ENCODE measurements at places on chromosomes 16 and 17.

- no peak for DNase-seq
Observed at GRCh38 chr17:18163547-18163946, 20.1 kb upstream of the ALKBH5 start.

- DNase-seq = no peak
Observed at GRCh38 chr17:43877451-43878155, 29.7 kb downstream of the MPP2 start.

DNA sequence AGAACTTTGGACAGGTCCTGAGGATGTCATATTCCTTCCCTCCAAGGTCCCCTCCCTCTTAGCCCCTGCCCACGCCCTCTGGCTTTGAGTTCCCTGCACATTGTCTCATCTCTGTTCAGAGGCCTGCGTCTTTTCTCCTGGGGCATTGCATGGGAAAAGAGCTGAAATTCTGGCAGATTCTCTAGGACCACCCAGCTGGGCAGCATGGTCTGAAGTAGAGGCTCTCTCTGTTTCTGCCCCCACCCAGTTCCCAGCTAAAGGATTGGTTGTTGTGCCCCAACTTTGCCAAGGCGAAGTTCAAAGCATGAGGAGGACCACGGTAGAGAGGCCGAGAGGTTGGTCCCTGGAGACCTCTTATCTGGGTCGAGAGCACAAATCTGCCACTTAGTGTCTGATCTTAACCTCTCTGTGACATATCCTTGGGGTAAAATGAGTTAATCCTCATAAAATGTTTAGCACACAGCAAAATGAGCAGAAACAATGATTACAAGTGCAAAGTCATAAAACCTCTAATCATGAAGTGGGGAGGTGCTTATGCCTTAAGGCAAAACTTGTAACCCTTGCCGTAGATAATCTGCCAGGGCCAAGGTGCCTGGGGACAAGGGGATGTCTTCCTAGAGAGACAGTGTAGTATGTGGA lies 2.4 kb downstream of the ABAT start:
- DNase-seq = no peak

DNA sequence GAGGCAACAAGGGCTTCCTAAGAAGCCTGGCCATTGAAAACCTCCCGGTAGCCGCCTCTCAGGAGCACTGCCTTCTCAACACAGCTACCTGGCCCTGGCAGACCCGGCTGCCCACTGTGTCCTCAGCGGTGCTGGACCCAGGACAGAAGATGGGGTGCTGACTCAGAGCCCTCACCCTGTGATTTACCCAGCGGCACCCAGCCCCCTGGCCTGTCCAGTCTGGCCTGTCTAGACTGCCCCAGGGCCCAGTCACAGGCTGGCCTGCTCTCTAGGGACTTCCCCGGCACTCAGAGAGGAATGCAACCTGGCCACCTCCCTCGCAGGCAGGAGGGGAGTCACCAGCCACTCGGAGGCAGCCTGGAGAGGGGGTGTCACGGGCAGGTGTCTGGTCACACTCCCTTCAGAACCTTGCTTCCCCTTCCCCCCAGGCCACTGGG lies 20.1 kb downstream of the PIEZO1 start:
- DNase-seq = no peak

GRCh38 chr17:82278308-82278707 lies 4.8 kb upstream of the CSNK1D start:
- no peak for DNase-seq

DNA sequence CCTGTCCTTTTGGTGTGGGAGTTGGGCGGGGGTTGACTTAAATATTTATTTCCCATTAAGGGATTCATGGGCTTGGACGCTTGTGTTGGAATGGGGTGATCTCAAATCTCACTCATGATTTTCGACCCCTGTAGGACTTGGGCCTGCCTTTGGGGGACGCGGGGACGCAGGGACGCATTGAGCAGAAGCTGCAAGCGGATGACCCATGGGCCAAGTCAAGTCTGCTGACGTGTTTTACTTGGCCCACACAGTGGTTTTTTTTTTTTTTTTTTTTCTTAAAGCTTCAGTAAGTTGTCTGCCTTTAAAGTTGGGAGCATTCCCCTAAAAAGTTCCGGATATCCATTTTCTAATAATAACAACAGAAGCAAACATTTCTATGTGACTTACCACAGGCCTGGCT lies 28.9 kb downstream of the CMIP start:
- no peak for DNase-seq

DNA sequence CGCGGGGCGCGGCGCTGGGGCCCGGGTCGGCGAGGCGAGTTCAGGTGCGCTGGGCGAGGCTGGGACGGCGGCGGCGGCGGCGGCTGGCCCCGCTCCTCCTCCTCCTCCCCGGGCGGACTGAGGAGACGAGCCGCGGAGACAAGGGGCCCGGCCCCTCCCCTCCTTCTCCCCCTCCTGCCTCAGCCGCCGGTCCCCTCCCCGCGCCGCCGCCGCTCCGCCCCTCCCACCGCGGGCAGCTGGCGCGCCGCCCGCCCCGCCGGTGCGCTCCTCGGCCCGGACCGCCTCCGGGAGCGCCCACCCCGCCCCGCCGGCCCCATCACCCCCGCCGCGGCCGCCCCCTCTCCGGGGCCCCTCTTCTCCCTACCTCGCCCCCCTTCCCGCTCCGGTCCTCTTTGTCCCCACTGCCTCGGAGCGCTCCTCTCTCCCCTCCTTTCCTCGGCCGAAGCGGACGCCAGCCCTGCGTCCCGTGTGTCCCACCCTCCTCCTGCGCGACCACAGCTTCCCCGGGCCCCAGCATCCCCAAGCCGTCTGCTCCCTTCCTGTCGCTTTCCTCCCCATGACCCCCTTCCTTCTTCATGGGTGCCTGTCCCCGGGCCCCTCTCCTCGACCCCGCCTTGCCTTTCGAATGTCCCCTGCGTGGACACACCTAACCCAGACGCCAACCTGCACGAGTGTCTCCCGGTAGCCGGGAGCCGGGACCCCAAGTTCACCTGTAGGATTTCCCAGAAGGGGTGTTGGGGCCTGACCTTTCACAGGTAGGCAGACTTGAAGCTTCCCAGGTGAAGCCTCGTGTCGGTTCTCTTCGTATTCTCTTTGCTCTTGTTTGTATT lies at the start of gene TOX3:
TOX3 (minus strand) TSS at position 140 of the 830 bp plus-strand sequence. CDS start 420 bp downstream, outside the sequence.
- no peak for DNase-seq

DNA sequence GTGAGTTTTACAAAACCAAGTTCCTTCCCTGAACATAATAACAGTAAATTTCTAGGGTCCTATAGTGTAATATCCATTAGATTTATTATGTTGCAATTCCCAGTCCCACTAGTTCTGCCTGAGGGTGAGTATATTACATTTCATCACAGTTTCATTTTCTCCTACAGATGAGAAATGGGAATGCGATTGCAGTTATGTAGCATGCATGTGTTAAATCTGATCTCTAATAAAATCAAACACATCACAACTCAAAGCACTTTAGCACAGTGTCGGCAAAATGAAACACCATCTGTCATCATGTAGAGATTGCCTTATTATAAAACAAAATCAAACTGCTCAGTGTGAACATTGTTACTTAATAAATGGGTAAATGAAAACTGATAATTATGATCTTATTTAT lies 180.5 kb upstream of the TOX3 start:
- DNase-seq = peak; percentile 7

- DNase-seq = no peak
Observed at GRCh38 chr16:27221576-27222248, 18.4 kb downstream of the KDM8 start.

DNA sequence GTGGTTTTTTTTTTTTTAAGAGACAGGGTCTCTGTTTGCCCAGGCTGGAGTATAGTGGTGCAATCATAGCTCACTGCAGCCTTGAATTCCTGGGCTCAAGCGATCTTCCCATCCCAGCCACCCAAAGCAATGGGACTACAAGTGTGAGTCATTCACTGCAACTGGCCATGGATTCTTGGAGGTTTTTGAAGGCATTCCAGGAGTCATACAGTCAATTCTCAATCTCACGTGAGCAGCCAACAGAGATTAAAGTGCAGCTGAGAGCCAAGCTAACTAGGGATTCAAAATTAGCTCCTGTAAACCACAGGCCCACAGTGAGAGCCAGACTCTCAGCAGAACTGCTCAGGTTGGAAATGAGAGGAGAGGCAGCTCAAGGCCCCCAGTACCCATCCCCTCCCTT lies 30.2 kb downstream of the XPO6 start:
- no peak for DNase-seq

GRCh38 chr17:1110862-1111598 lies 68.8 kb downstream of the ABR start:
- DNase-seq = peak; percentile 28

GRCh38 chr16:27449434-27450195 lies 47.6 kb downstream of the IL21R start:
- no peak for DNase-seq

DNA sequence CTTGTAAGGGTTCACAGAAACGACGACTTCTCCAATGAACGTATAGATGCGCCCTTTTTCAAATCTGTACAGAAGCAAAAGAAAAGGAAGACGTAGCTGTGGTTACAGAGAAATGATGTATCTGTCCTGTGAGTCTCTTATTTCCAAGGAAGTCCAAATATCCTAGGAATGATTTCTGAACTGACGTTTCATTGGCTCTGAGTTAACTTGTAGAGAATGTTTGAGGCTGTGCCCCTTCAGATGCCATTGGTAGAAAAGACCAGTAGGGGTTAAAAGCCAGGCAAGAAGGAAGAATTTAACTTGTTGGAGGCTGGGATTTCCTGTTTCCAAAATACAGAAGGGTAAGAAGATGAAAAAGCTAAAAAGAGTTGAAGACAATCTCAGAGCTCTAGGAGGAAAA lies 96.2 kb downstream of the MYO1D start:
- no peak for DNase-seq

- DNase-seq = no peak
Observed at GRCh38 chr17:65888649-65889048, 303.3 kb downstream of the CEP112 start.

DNA sequence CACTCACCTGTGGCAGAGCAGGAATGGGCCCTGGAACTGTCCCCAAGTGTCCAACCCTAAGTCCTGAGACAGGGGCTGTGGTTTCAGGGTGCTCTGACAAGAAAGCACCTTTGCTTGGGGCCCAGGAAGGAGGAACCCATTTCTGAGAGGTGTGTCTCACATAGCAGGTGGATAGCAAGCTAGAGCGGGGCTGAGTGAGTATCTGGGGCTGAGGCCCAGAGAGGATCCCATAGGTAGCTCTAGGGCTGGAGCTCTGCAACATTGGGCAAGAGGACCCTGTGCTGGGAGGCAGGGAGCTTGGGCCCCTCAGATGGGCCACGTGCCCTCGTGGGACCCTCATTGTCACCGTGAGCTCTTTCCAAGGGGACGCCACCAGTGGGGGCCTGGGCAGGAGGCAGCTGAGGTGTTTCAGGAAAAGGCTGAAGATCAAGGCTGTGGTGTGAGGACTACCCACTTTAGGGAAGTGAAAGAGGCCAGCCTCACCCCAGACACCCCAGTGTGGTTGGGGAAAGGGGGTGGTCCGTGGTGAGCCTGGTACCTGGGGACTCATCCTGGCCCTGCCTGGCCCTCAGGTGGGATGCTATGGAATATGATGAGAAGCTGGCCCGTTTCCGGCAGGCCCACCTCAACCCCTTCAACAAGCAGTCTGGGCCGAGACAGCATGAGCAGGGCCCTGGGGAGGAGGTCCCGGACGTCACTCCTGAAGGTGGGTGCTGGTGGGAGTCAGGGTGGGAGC lies 5.3 kb downstream of the DEF8 start:
- no peak for DNase-seq

GRCh38 chr16:86428729-86429517 lies 81.4 kb upstream of the FOXF1 start:
- peak; percentile 18 for DNase-seq

GRCh38 chr16:82152196-82152595 lies 17.8 kb downstream of the MPHOSPH6 start:
- no peak for DNase-seq

GRCh38 chr17:79955691-79956440 lies 79.8 kb downstream of the TBC1D16 start:
- DNase-seq = no peak

- DNase-seq = no peak
Observed at GRCh38 chr17:14011740-14012405, 57.4 kb upstream of the COX10 start.

GRCh38 chr17:76155988-76156661 lies 15.1 kb upstream of the FOXJ1 start:
- DNase-seq = no peak

- no peak for DNase-seq
Observed at GRCh38 chr16:25709213-25709612, 17.5 kb downstream of the HS3ST4 start.

DNA sequence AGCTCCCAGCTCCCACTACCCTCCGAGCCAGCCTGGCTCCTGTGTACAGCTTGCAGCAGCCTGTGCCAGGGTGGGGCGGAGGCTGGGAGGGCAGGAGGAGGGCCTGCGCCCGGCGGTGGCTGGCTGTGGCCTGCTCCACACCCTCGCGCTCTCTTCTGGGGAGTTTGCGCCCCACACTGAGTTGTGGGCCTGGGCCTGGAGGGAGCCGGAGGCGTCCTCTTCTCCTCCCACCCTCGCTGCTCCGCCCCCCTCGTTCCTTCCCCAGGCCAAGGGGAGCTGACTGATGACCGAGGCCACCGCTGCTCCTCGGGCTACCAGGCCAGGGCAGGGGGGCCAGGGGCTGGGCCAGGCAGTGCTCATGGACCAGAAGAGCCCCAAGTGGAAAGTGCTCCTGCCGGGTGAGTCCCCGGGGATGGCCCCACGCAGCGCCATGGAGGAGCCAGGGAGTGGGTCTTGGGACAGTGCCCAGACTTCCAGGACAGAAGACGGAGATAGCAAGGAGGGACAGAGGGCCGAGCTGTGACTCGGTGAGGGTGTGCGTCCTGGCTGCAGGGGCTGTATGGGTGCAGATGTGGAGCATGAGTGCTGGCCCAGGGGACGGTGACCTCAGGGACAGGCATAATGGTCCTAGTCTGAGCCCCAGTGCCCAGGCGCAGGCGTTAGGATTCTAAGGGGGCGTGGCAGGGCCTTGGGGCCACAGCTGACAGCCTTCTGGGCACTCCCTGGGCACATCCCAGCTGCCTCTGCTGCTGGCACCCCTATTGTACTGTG lies 242.1 kb upstream of the GSE1 start:
- no peak for DNase-seq

All from NCI-H524 (cell line).